ENCODE measurements at places on chromosomes 13 and 19.

DNA sequence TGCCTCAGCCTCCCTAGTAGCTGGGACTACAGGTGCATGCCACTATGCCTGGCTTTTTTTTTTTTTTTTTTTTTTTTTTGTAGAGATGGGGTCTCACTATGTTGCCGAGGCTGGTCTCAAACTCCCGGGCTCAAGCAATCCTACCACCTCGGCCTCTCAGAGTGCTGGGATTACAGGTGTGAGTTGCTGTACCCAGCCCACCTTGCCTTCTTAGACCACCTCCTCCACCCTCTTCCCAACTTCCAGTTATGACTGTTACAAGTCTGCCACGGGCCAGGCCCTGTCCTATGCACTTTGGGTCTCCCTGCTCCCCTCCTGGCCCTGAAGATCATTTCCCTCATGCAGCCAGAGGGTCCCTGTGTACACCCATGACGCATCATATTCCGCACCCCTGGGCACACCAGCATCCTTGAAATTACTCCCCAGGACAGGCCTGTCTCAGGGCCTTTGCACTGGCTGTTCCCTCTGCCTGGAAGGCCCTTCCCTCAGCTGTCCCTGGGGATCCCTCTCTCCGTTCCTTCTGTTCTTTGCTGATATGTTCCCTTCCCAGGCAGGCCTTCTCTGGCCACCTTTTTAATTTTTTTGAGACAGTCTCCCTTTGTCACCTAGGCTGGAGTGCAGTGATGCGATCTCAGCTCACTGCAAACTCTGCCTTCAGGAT, 3.0 kb downstream of the LGALS4 start:
- no peak for DNase-seq
- no peak overlapping the region for H3K4me3 ChIP-seq
- H3K27me3 ChIP-seq: no peaks in the 10 kb centered on the region
- H3K4me1 ChIP-seq: peaks cover 11% of the 10 kb centered on the region
- H3K27ac ChIP-seq: no peak overlapping the region

DNA sequence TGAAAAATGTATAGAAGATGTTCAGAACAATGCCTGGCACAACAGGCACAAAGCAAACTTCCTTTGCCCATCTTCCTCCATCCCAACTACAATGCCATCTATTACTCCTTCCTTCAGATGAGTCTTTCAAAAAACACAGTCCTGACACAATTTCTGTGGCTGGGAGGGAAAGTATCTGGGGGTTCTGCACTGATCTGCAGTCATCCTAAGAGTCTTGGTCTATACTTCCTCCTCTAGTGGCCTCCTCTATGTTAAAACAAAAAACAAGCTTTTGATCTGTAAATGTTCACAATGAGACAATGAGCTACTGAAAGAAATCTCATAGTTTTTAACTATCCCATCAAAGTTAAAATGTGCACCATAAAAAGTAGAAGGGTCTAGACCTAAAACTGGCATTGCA, 44.8 kb downstream of the USP12 start:
- H3K36me3 ChIP-seq: no peaks in the 10 kb centered on the region
- DNase-seq: no peak
- no peaks in the 10 kb centered on the region for H3K27me3 ChIP-seq

DNA sequence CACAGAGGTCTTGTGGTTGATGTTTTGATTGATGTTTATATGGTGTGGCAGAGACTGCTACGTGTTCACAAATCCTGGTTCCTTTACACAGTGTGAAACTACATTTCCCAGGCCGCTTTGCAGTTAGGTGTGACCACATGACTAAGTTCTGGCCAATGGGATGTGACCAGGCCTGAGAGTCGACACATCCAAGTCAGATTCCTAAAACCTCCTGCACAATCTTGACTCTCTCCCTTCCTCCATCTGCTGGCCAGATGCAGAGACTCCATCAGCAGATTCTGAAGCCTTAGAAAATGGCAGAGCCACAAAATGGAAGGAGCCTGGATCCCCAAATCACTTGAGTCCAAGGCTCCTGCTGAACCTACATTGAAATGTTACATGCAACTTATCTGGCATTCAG, 12.6 kb downstream of the CD37 start:
- peaks cover 6% of the 10 kb centered on the region for H3K36me3 ChIP-seq
- no peak overlapping the region for H3K27ac ChIP-seq
- DNase-seq: no peak
- no peak overlapping the region for H3K4me3 ChIP-seq
- no peaks in the 10 kb centered on the region for H3K4me1 ChIP-seq

DNA sequence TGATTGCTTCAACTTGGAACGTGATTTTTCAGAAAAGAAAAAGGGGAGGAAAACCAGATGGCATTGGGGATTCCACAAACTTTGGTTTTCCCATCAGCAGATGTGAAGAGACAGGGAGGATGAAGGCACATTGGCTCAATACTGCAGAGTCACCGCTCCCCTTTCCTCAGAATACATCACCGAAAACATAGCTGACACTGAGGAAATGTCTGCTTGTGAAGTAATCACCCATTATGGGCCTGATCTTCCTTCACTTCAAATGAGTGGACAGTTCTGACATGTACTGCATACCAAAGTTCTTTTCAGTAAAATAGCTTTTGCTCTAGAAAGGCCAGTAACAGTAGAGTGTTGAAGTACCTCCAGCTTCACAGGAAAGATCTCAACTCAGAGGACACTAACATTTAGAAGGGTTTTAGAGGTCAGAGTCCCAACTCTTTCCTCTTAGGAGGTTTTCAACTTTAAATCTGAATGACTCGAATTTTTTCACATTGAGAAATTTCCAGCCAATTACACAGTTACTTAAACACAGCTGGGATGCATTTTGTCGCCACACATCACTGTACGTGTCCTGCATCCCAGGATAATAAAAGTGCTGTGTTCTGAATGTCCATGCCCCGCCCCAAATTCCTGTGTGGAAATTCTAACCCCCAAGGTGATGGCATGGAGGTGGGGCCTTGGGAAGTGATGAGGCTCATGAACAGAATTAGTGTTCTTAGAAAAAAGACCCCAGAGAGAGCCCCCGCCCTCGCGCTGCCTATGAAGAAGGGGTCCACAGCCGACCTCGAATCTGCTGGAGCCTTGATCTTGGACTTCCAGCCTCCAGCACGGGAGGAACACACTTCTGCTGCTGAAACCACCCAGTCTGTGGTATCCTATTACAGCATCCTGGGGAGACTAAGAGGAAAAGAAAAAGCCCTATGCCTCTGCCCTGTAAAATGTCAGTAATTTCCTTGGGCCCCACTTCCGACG, 77.7 kb downstream of the COL4A1 start:
- no peak overlapping the region for H3K27ac ChIP-seq
- H3K4me1 ChIP-seq: peaks cover 17% of the 10 kb centered on the region
- no peak overlapping the region for H3K4me3 ChIP-seq

- no peak for DNase-seq
- peaks cover 7% of the 10 kb centered on the region for H3K36me3 ChIP-seq
- H3K27ac ChIP-seq: no peak overlapping the region
- no peaks in the 10 kb centered on the region for H3K27me3 ChIP-seq
- no peak overlapping the region for H3K4me3 ChIP-seq
Observed at GRCh38 chr13:42127047-42127446, 78.6 kb downstream of the DGKH start.
